Adrenal gland (tissue), 19 donors: ENCODE measurements at places on chromosomes 1 and 21. TPM values are rescaled to one million over a fixed set of nuclear protein-coding genes. Genes with fewer than 3 reads are reported as not detected.

GRCh38 chr1:20733360-20733975 lies 965 bp upstream of the SH2D5 start:
- H3K27me3 ChIP-seq, result no peaks in the 10 kb centered on the region
- peaks cover 16% of the 10 kb centered on the region for H3K4me1 ChIP-seq
- no peak for DNase-seq

DNA sequence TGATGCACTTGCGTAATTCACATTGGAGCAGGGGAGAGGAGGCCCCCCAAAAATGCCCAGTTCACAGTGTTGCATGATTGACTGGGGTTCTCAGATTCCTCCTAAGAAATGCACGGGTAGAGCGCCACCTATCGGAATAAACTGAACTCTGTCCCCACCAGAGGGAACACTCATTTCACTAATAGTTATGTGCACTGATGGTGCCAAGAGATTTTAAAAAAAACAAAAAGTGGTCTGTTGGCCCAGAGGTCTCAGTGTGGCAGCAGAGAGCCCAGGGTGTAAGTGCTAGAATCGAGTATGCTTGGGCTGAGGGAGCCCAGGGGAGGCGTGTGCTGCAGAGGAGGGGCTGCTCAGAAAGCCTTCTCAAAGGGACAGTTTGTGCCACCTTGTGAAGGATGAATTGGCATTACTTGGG lies 6.9 kb downstream of the PINK1 start:
- no peaks in the 10 kb centered on the region for H3K27me3 ChIP-seq
- DNase-seq, result no peak
- no peak overlapping the region for H3K27ac ChIP-seq

The KCNE2 gene
- total RNA-seq, result not detected

- no peak overlapping the region for H3K4me3 ChIP-seq
- no peak for DNase-seq
- no peaks in the 10 kb centered on the region for H3K36me3 ChIP-seq
- no peaks in the 10 kb centered on the region for H3K27me3 ChIP-seq
- H3K4me1 ChIP-seq, result no peaks in the 10 kb centered on the region
These were observed 11.0 kb upstream of the TIPRL start for GRCh38 chr1:168167806-168168205.

DNA sequence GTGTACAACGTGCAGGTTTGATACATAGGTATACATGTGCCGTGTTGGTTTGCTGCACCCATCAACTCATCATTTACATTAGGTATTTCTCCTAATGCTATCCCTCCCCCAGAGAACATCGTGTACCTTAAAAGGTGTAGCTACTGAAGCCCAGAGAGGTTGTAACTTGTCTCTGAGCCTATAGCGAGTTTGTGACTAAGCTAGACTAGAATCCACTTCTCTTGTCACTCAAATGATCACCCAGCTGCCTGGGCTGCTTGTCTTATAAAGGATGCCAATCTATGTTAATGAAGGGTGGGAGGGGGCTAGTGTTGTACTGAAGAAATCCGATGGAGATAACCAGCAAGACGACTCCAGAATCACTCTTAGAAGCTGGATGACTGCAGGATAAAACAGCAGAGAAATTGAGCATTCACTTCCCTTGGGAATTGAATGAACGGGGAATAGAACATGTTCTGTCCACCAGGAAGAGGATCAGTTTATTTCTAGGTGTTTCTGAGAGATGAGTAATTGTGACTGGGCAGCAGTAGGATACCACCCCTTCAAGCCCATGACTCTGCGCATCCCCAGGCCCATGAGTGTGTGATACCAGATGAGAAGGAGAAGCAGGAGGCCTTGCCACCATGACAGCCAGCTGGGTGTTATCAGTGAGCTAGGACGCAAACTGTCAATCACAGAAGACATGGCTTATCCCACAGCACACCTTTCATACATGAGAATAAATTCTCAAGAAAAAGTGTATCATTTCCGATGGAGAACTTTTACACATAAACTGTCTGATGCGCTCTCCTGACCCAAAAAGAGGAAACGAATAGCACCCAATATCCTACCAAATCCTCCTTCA lies 390.4 kb downstream of the NTNG1 start:
- no peak overlapping the region for H3K4me3 ChIP-seq
- H3K36me3 ChIP-seq, result no peaks in the 10 kb centered on the region
- H3K27ac ChIP-seq, result no peak overlapping the region
- no peaks in the 10 kb centered on the region for H3K27me3 ChIP-seq
- no peaks in the 10 kb centered on the region for H3K4me1 ChIP-seq

The MPZ gene
- 0.66 TPM for total RNA-seq

DNA sequence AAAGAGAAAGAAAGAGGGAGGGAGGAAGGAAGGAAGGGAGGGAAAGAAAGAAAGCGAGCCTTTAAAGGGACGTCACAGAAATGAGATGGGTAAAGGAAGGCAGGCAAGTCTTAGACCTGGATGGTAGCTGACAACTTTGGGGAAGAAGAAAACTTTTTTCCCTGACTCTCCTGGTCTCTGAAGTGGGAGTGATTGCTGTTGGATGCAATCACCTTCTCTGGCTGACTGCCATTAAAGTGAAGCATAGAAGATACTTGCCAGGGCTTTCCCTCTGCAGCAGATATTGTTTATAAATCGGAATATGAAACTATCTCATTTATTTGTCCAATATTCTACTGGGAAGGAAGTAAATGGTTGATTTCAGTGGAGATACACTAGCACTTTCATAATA lies 27.0 kb downstream of the VCAM1 start:
- H3K4me1 ChIP-seq, result no peaks in the 10 kb centered on the region
- no peaks in the 10 kb centered on the region for H3K27me3 ChIP-seq
- H3K36me3 ChIP-seq, result no peaks in the 10 kb centered on the region
- DNase-seq, result no peak

The ANGPTL7 gene
- 0.12 TPM for total RNA-seq

The OLFML2B gene
- total RNA-seq, result 8.4 TPM

DNA sequence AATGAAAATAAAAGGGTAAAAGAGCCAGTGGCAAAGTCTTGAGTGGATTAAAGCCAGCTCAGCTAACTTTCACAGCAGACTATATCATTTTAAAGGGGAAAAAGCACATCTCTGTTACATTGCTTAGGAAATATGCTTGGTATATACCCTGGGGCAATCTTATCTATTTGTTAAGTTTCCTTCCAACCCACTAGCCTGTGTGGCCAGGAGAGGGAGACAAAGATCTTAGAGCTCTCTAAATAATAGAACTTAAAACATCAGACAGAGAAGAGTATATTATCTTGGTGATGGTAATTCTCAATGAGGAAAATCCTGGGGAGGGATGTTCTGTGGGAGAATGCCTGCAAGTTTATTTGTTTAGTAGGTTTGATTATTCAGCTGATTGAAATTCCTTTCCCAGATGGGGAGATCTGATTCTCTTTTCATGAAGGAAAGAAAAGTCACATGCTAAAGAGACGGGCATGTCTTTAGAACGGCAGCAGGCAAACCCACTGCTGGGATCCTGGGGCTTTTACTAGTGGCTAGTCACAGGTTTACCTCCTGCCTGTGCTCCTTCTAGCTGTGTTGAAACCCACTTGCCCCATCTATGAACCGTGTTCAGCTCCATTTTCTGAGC lies 3.6 kb downstream of the KCNE2 start:
- peak; percentile 69 for DNase-seq
- H3K4me1 ChIP-seq, result no peaks in the 10 kb centered on the region
- no peaks in the 10 kb centered on the region for H3K27me3 ChIP-seq

- H3K4me3 ChIP-seq, result peak overlapping the region; percentile 43
- no peaks in the 10 kb centered on the region for H3K36me3 ChIP-seq
- peak; percentile 96 for DNase-seq
- H3K27ac ChIP-seq, result peak overlapping the region; percentile 78
These were observed 10.7 kb upstream of the RGS16 start for GRCh38 chr1:182614796-182615454.

GRCh38 chr1:110176299-110176956 lies 26.1 kb downstream of the SLC6A17 start:
- no peaks in the 10 kb centered on the region for H3K36me3 ChIP-seq
- H3K27ac ChIP-seq, result no peak overlapping the region
- no peaks in the 10 kb centered on the region for H3K4me1 ChIP-seq
- H3K27me3 ChIP-seq, result peaks cover 17% of the 10 kb centered on the region
- no peak overlapping the region for H3K4me3 ChIP-seq
- DNase-seq, result peak; percentile 72

The GSTM5 gene
- 1.8 TPM for total RNA-seq

The GBP4 gene
- total RNA-seq, result 7.3 TPM

GRCh38 chr1:174988986-174989385 lies 10.8 kb upstream of the CACYBP start:
- H3K4me3 ChIP-seq, result no peak overlapping the region
- no peak for DNase-seq
- peaks cover 11% of the 10 kb centered on the region for H3K4me1 ChIP-seq
- H3K36me3 ChIP-seq, result no peaks in the 10 kb centered on the region
- H3K27ac ChIP-seq, result no peak overlapping the region
- no peaks in the 10 kb centered on the region for H3K27me3 ChIP-seq

GRCh38 chr1:202106340-202107254 lies 16.1 kb upstream of the GPR37L1 start:
- peak overlapping the region; percentile 92 for H3K27ac ChIP-seq
- peak; percentile 70 for DNase-seq
- peaks cover 31% of the 10 kb centered on the region for H3K4me1 ChIP-seq
- no peak overlapping the region for H3K4me3 ChIP-seq

The SOX13 gene
- 4.2 TPM for total RNA-seq

The SLC44A3 gene
- total RNA-seq, result 12.2 TPM

DNA sequence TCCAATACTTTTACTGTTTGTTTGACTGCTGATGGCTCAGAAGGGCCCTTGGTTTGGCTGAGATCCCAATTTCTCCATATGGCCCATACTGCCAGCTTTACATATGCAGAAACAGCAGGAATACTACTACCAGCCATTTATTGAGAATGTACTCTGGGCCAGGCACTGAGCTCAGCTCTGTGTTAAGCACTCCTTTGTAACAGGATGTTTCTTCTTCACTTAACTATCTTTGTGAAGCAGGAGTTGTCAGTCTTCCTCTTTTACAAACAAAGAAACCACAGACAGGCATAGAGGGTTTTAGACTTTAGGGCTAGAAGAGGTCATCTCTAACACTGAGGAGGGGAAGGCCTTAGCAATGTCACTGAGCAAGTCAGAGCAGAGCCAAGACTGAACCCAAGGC lies 8.3 kb downstream of the HMGCL start:
- no peaks in the 10 kb centered on the region for H3K27me3 ChIP-seq
- no peak overlapping the region for H3K4me3 ChIP-seq
- H3K27ac ChIP-seq, result no peak overlapping the region

The REG4 gene
- not detected for total RNA-seq

The IL19 gene
- total RNA-seq, result not detected

DNA sequence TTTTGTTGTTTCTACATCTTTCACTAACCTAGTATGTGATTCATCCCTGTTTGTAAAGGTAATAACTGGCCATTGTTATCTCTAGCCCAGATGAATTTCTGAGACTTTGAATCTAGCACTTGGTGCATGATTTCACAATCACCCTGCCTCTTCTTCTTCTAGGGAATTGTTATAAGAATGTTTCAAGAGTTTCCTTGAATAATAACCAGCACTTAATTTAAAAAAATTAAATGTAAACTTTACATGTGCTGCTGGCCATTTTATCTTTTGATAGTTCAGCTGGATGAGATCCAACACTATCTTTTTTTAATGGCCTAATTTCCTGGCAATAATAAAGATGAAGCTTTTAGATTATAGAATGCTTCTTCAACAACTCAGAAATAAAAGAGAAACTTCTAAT lies 31.8 kb downstream of the UBE2U start:
- H3K36me3 ChIP-seq, result no peaks in the 10 kb centered on the region
- no peaks in the 10 kb centered on the region for H3K4me1 ChIP-seq
- no peak overlapping the region for H3K4me3 ChIP-seq
- H3K27me3 ChIP-seq, result no peaks in the 10 kb centered on the region
- DNase-seq, result no peak

- no peak overlapping the region for H3K4me3 ChIP-seq
- H3K27me3 ChIP-seq, result no peaks in the 10 kb centered on the region
- no peaks in the 10 kb centered on the region for H3K4me1 ChIP-seq
- no peak overlapping the region for H3K27ac ChIP-seq
These were observed 198.3 kb downstream of the SLC44A5 start for GRCh38 chr1:75412616-75413015.

The COL16A1 gene
- total RNA-seq, result 41.2 TPM

The OR6K3 gene
- not detected for total RNA-seq

DNA sequence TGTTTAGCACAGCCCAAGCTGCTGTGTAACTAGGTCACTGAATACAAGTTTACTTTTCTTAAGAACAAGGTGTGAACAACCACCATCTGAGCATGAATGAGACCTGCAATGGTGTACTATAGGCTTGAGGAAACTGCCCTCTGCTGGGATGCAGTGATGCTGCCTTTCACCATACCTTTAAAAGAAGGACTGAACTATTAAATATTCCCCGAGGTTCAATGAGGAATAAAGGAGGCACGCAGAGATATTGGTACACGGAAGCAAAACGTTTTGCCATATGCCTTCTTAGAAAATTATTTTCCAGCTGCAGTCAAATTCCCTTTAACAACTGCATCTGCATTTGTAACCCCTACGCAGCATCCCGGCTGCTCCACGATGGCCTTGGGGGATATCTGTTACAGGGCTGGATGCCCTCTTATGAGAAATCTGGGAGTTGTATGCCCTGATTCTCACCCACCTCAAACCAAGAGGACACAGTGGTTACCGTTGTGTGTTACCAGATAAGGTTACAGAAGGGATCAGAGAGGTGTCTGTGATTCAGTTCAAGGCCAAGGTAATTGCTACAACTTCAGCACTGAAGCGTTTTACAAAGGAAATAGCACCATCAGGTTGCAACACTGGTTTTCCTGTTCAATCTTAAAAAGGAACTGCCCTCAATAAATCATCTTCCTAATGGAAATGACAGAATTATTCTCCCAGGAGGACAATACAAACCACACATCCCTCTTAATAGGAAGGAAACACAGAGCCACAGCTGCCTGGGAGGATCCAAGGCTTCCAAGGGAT lies 470.5 kb downstream of the LTN1 start:
- H3K27me3 ChIP-seq, result no peaks in the 10 kb centered on the region
- DNase-seq, result no peak
- no peaks in the 10 kb centered on the region for H3K36me3 ChIP-seq
- H3K4me3 ChIP-seq, result no peak overlapping the region
- H3K27ac ChIP-seq, result no peak overlapping the region

DNA sequence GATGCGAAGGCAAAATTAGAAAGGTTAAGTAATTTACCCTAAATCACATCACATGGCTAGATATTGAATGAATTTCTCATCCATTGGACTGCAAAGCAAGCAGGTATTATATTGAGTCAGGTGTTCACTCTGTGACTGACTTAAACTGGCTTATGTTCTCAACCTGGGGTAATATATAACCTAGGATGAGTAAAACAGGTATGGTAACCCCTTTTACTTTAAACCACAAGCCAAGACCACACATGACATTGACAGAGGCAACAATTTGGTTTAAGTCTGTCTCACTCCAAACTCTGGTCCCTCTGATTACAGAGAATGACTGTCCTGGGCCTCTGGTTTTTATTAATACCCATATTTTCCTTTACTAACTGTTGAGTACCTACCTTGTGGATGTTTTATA lies 33.3 kb downstream of the MAEL start:
- no peaks in the 10 kb centered on the region for H3K4me1 ChIP-seq
- H3K36me3 ChIP-seq, result no peaks in the 10 kb centered on the region
- H3K27ac ChIP-seq, result no peak overlapping the region

GRCh38 chr21:25688275-25689155 lies 46.2 kb downstream of the ATP5PF start:
- no peaks in the 10 kb centered on the region for H3K27me3 ChIP-seq
- H3K4me3 ChIP-seq, result no peak overlapping the region
- H3K36me3 ChIP-seq, result no peaks in the 10 kb centered on the region
- H3K4me1 ChIP-seq, result no peaks in the 10 kb centered on the region

The TRIM17 gene
- total RNA-seq, result 0.53 TPM

- no peaks in the 10 kb centered on the region for H3K36me3 ChIP-seq
- DNase-seq, result no peak
- H3K27me3 ChIP-seq, result no peaks in the 10 kb centered on the region
- no peaks in the 10 kb centered on the region for H3K4me1 ChIP-seq
- H3K4me3 ChIP-seq, result no peak overlapping the region
These were observed 199.1 kb upstream of the KCND3 start for GRCh38 chr1:112188611-112189010.
